ENCODE measurements at places on chromosomes 4 and X.

- no peak for DNase-seq
Measured at GRCh38 chrX:147072747-147073146, 258.2 kb upstream of the CXorf51A start.

DNA sequence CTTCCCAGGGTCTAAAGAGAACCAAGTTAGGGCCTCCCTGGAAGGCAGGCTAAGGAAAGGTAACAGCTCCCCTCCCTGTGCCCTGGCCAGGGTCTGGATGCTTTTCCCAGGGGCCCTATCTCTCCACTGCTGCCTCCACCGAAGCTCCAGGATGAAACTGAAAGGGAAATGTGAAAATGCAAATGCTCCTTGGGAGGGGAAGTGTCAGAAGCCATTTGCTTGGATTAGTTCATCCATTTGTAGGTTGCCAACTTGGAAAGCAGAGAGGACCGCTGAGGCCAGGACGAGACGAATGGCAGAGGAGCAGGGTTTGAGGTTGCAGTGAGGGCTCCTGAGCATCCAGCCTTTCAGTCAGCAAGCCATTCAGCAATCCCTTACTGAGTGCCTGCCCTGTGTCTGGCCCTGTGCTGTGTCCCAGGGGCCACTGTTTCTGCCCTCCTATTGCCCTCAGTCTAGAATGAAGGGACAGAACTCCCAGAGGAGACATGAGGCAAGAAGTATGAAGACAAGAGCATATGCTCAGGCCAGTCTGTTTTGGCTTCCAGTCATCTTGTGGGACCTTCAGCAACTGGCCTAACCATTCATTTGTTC, 45.9 kb upstream of the PGRMC1 start:
- no peak for DNase-seq

DNA sequence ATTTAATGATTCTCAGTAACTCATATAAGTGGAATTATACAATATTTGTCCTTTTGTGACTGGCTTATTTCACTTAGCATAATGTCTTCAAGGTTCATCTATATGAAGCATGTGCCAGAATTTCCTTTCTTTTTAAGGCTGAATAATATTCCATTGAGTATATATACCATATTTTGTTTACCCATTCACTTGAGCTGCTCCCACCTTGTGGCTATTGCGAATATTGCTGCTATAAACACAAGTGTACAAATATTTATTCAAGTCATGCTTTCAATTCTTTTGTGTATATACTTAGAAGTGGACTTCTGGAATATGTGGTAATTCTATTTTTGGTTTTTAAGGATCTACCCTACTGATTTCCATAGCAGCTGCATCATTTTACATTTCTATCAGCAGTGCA, 219.1 kb downstream of the MID1 start:
- no peak for DNase-seq

DNA sequence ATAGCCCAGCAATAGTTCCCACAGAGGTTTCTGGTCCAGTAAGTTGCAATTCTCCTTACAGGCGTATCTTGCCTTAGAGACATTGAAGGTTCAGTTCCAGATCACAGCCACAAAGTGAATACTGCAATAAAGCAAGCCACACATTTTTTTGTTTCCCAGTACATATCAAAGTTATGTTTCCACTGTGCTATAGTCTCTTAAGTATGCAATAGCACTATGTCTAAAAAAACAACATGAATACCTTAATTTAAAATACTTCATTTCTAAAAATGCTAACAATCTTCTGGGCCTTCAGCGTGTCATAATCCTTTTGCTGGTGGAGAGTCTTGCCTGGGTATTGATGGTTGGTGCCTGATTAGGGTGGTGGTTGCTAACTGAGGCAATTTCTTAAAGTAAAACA, 659.1 kb downstream of the GRID2 start:
- no peak for DNase-seq

DNA sequence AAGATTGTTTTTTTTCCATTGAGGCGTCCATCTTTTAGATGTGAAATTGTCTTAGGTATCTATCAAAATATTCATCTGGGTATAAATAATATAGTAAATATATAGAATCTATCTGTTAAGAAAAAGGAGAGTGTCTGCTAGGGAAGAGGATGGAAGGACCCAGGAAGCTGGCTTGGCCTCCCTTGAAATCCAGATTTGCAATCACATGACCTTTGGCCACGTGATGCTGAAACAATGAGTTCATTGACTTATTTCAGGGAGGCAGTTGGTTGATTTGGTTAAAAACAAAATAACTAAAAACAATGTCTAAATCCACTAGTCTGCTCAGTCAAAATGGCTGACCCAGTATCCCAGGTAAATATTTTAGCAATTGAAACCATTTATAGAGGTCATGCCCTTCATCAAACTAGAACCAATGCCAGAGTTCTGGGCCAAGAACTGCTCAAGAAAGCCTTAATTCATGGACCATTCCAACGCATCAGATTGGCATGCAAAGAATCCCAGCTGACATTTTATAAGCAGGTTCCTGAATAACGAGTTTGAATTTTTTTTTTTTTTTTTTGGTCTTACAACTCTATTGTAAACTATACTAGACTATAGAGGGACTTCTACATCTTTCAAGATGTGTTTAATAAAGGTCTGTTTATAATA, 172.7 kb downstream of the MID1 start:
- no peak for DNase-seq

DNA sequence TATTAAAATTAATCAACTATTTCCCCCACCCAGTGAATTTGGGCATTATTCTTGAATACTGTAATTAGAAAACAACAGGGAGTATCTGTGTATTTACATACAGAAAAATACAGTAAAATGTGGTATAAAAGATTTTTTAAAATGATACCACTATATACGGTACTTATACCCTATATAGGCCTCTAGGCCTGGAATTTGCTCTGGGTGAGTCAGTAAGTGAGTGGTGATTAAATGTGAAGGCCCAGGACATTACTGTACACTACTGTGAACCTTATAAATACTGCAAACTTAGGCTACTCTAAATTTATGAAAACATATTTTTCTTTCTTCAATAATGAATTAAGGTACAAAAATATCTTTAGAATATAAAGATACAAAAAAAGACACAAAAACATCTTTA, 6.3 kb upstream of the CSN3 start:
- no peak for DNase-seq

GRCh38 chr4:2812612-2813354, 19.9 kb downstream of the SH3BP2 start:
- DNase-seq = no peak

- DNase-seq = no peak
Measured at GRCh38 chrX:50183891-50184290, 16.9 kb downstream of the AKAP4 start.

- DNase-seq = no peak
Measured at GRCh38 chr4:2545321-2546013, 9.0 kb downstream of the FAM193A start.

- DNase-seq = no peak
Measured at GRCh38 chr4:14743172-14743571, 259.1 kb upstream of the CPEB2 start.

GRCh38 chr4:110663206-110663605, 40.3 kb upstream of the PITX2 start:
- no peak for DNase-seq

DNA sequence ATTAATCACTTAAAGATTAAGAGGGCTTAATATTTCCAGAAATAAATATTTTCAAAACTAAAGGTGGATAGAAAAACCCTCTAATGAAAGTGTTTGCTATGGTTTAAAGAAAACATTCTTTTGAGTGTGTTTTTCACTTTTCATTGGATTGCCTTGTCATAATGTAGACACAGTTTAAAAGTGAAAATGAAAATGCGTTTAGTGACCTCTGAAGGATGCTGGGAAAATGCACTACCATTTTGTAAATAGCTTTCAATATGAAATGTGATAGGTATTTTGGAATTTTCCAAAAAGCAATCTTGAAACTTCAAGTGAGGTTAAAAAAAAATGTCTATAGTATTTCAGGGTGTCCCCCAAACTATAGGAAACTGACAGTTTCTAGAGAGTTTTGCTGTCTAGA, 642.2 kb downstream of the C4orf33 start:
- DNase-seq = no peak

- no peak for DNase-seq
Measured at GRCh38 chrX:20545538-20545937, 278.8 kb upstream of the RPS6KA3 start.

GRCh38 chrX:40444133-40444532, 136.6 kb upstream of the ATP6AP2 start:
- DNase-seq = no peak

- no peak for DNase-seq
Measured at GRCh38 chr4:123110685-123111084, 188.3 kb upstream of the NUDT6 start.

DNA sequence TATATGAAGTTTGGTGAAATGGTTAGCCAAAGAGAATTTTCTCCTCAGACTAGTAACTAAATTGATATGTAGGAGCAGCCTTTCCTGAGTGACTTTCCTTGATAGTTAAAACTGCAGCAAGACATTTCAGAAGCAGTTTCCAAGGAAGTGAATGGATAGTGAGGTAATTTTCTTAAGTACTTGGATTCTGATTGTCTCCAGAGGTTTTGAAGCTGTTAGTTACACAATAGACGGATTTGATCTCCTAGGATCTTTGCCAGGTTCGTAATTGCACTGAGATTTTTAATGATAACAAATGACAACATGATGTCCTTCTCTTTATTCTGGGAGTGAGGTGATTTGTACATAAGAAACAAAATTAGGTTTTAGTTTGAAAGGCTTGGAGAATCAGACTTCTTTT, 29.2 kb downstream of the PRRG1 start:
- DNase-seq = no peak

GRCh38 chr4:133146574-133147241, 2.4 kb upstream of the PCDH10 start:
- no peak for DNase-seq

- DNase-seq = no peak
Measured at GRCh38 chr4:122045533-122045932, 93.7 kb upstream of the TRPC3 start.

- no peak for DNase-seq
Measured at GRCh38 chr4:7736436-7737267, 203.0 kb downstream of the AFAP1 start.

DNA sequence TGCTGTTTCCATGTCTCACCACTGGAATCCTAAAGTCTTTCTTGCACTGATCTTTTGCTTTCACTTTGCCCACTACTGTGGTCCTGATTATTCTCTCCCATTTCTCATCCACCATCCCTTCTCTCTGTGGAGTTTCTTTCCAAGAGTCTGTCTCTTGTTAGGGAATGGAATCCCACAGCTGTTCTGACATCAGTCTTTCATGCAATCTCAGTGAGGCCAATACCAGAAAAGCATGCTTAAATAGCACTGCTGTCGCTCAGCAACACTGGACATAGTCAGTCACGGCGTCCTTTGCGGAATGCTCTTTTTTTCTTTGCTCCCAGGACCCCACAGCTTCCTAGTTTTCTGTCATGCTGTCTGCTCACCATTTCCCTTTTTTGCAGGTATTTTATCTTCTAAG, 20.1 kb downstream of the SLITRK4 start:
- no peak for DNase-seq

DNA sequence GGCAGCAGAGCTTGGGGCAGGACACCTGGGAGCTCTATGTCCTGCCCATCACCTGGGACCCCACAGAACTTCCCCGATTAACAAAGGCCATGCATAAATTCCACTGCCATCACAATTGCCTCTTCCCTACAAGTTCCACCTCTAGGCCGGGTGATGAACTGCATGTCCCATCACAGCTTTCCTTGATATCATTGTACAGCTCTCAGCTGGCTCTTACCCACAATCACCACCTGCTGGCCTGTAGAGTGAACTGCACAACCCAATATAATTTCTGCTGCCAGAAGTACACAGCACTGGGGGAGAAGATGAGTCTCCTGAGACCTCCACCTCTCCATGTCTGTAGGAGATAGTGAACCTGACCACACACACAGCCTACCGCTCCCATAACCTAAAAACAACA, 285.0 kb upstream of the AADAT start:
- DNase-seq = no peak

GRCh38 chr4:142813388-142813787, 32.7 kb downstream of the INPP4B start:
- no peak for DNase-seq

DNA sequence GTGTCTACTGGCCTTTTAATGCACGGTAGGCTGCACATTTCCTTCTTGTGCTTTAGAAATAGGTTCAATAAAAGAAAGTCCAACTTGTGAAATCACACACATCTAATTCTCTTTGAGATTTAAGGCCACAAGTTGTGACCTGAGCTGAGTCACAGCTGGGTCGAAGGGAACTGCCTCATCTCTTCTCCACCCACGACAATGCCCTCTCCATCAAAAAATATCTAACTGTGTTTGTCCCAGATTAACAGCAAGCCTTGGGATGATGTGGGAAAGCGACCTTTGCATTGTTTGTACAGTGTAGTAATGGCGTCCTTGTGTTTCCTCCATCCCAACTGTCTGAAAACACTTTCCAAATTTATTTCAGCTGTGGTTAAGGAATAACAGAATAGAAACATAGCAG, 168.9 kb downstream of the AMELX start:
- DNase-seq = no peak

DNA sequence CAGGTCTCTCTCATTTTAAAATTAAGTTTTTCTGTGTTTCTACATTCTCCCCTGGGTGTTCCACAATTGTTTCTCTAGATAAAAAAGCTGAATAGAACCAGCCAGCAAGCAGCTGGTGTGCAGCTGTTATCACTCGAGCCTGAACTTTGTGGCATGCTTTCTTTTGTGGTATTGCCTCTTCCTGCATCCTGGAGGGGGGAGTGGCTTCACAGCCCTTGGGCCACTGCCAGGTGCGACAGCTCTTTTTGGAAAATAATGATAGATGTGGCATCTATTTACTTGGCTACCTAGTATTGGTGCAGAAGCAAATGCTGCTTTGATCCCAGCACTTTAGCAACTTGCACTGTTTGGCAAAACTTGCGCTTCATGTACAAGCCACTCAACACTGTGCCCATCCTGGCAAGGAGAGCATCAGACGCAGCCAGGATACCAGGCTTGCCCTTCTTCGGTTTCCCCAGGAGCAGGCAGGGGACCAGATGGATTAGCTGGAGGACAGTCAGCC, 69.4 kb downstream of the HMGB2 start:
- DNase-seq = no peak

DNA sequence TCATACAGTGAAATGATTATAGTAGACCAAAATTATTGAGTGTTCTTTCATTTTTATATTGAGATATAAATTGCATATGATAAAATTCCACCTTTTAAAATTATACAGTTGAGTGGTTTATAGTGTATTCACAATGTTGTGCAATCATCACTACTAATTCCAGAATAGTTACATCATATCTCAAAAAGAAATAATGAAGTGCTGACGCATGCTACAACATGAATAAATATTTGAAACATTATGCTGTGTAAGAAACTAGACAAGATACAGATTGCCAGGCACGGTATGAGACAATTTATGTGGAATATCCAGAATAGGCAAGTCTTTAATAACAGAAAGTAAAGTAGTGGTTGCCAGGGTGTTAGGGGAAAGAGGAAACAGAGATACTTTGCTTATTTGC, 871.7 kb downstream of the FAM133A start:
- no peak for DNase-seq

DNA sequence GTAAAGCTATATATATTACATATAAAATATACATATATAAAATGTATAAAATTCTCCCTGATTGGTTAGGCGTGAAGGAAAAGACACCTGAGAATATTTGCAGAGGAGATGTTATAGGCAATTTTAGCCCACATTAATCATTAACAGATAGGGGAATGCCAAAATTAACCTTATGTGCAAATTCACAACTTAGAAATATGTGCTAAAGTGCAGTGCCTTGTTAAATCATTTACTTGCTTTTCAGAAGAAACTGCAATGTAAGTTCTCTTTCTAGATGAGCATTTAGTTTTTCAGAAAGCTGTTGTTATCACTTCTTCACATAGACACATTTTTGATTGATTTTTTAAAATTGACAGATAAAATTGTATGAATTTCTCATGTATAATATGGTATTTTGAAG, 5.6 kb downstream of the TASL start:
- DNase-seq = no peak
